GM13976 (cell line): ENCODE measurements at places on chromosomes 2 and 18.

DNA sequence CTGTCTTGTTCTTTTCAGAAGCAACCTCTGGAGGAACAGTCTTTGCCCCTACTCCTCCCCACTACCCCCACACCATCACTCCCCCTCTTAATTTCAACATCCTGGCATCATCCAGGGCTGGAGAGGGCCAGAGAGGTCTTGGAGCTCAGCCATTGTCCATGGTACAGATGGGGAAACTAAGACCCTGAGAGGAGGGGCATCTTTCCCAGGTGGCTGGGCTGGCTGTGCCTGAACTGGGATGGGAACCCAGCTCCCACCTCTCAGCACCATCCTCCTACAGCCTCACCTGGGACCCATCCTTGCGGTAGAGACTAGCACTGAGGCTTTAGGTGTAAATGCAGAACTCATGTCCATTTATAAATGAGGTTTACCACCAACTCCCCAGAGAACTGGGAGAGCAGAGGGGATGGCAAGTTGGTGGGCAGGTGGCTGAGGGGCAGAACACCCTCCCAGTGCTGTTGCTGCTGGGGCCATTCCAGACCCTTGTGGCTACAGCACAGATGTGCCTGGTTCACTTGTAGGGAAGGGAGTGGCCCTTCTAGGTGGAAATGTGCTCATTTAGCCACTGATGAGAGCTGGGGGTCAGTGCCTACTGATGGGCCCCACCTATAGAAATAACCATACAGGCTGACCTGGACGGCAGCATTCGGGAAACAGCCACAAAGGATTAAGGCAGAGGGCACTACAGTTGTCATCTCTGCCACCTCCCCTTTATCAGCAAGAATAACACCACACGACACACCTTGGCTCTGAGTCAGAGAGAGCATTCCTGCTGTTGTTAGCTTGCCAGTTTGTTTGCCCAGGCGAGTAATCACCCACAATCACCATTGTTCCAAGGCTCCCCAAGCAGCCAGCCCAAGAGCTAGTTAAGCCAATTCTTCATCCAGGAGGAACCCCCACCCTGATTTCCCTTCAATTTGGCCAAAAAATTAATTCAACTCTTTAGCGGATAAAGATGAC lies 2.1 kb downstream of the MLPH start:
- DNase-seq = no peak

DNA sequence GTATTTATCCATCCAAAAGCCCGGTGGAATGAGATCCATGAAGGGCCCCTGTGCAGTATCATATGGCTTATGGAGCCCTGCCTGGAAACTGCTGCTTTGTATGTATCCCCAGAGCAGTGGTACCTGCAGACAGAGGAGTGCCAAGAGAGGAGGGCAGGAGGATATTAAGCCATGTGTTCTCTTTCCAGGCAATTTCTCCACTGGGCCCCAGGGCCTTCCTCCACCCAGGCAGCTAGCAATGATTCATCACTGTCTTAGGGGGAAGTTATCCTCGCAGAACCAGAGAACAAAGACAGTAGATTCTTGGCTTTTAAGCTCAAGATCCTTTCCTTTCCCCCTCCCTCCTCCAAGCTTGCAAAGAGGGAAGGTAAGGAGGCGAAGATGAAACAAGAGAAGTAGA lies 98.1 kb downstream of the LRRC30 start:
- DNase-seq = no peak

- no peak for DNase-seq
Observed at GRCh38 chr2:149070681-149071320, 32.3 kb downstream of the LYPD6B start.

DNA sequence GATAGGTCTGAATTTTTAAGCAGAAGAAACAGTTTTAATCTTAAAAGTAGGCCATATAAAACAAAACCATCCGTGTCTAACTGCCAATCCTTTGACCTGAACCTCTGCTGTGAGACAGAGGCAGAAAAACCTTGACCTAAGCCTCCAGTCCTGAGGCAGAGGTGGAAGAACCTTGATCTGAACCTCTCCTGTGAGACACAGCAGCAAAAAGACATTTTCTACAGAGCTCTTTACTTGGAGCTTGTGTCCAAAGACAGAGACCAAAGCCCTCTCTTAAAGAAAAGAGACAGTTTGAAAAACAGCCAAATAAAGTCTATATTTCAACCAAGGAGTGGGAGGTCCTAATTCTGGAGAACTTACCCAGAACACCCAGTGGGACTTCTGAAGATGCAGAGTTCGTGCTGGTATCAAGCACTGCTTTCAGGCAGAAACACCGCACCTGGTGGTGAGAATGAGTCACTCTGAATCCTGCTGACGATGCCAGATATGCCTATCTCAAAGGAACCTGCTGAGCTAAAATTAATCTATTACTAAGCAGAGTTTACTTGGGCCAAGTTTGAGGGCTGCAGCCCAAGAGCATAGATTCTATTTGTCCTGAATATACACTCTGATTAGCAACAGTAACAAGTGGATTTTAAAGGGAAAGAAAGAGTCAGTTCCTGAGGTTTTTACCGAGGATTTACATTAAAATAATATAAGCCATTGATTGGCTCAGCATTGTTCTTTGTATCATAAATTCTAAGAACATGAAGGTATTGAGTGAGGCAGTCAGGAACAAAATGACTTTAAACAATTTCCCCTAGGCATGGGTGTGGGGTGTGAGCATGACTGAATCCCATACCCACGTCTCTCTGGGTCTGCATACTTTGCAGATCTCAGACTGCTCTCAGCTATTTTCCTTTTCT lies 806.4 kb downstream of the TRIB2 start:
- DNase-seq = peak; percentile 26

GRCh38 chr2:61750624-61751023 lies 103.2 kb downstream of the FAM161A start:
- no peak for DNase-seq

GRCh38 chr2:39050109-39050508 lies 70.7 kb downstream of the SOS1 start:
- DNase-seq = no peak

DNA sequence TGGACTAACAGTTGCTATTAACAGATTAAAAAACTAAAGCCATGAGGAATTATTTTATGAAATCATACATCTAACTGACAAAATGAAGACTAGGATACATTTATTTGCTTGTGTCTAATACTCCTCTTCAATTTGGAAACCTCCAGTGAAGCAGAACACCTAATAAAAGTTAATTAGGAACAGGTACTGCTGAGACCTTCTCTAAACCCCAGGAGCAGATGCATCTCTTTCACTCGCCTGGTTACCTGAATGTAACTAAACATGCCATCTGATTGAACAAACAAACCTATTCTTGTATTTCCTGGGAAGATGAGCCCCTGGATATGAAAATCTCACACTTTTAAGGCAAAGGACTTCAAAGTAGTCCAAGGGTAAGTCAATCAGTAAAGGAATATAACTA lies 898.2 kb downstream of the NRXN1 start:
- DNase-seq = no peak

DNA sequence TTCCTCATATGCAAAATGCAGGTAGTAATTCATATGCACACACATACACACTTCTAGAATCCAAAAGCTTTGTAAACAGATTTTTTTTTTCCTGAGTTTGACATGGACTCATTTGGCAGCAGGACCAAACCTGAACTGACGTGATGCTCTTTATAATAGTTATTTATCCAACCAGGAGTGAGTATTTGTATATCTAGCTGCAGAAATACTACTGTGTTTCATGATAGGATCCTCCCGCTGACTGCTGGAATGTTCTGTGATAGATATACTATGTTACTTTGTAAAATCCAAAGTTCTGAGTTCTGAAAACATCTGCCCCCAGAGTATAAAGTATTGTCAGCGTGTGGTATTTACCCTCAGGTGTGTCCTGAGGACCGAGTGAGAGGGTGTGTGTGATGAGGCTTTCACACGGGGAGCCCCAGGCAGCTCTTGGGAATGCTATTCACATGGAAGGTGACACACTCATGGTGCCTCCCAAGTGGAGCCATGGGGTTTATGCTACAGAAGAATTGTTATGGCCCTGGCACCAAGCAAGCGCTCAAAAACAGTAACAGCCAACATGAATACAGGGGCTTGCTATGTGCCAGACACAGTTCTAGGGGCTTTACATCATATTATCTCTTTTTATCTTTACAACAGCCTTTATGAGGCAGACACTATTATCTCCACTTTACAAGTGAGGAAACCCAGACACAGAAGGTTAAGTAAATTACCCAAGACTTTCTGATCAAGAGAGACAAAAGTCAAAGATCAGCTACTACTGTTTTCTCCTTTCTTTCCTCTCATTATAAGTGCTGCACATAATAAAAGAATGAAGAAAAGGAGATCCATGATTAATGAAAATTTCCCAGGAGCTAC lies 16.7 kb upstream of the TXNDC2 start:
- no peak for DNase-seq

DNA sequence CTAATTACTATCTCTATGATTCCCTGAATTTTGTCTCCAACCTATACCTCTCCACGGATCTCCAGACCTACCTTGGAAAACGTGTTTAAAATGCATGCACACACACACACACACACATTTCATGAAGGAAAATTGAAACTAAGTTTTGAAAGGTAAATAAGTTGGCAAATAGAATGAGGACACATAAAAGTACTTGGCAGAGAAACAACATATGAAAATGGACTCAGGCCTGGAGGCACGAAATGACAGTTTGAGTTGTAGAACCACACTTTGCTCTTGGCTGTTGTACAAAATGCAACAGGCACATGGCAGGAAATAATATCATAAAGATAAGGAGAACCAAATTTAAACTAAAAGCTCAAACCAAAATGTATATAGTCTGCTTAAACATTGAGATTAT lies 868.1 kb upstream of the CNTNAP5 start:
- no peak for DNase-seq

GRCh38 chr2:190551928-190552327 lies 17.4 kb upstream of the NEMP2 start:
- DNase-seq = peak; percentile 37

DNA sequence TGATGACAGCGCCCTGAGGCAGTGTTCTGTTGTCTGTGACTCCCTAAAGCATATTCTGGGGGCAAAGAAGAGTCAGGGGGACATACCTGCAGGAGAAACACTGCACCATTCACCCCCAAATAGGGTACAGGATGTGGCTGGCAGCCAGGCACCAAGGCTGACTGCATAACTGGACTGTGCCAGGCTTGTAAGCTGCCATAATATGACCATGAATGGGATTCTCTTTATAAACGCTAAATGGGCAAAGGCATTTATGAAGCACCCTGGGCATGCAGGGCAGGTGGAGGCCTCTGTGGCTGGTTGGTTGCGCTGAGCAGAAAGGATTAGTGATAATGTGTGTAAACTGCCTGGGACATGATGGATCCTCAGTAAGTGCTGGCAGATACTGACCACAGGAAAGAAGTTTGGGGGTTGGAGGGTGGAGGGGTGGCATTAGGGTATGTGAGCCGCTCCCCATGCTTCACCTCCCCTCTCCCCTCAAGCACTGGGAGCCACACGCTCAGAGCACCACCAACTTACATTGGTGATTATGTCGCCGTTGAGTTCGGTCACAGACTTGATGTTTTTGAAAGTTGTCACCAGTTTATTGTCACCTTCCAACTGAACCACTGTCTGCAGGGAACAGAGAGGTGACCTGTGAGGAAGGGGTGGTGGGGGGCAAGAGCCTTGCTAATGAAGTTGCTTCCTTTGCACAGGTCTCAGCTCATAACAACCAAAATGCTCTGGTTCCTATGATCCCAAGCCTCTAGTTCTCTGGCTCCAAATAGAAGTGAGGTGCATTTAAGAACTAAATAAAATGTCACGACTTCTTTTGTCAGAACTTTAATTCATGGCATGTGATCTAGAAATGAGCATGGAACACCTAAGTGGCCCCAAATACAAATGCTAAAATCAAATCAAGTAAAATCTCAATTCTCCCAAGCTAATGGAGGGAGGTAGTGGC lies 3.6 kb downstream of the FABP1 start:
- DNase-seq = no peak
